ENCODE measurements at places on chromosomes 6 and 20.

DNA sequence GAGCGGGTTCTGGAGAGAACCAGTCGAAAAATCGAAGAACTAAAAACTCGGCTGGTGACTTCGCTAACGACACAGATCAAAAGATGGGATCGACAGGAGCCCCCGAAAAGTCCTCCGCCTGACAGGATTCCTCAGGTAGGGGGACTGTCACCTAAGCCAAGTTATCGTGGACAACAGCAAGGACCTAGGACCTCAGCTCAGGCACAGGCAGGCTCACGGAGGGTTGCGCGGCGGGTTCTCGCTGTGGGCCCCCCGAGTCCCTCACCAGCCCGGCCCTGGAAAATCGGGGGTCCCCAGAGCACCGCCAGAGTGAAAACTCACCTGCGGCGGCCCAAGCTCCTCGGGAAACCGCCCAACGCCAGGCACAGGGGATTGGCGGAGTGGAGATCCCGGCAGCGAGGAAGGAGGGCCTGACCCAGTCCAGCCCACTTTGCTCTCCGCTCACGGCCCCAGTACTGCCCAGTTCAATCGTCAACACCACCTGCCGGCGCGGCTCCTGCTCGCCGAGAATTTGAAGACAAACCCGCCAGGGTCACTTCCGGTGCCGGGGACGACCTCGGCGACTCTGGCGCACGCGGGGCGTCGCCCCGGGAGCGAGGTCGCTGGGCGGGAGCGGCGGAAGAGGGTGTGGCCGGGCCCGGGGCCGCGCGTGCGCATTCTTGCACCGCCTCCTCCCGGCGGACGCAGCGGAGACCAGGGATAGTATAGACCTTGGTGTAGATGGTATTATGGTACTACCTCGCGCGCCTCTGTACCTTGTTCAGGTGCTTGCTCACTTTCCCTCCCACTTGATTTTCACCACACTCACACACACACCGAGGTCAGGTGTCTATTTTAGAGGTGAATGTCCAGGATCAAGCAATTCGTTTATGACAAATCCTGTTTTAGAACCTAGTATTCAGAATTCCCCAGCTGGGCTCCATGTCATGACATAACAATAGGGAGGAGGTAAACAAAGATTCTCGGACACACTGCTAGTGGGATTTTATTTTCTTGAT lies at the start of gene KATNA1:
TSS of gene KATNA1 (minus strand) at position 567 of the 998 bp plus-strand sequence. CDS start 10,167 bp downstream, outside the sequence.
- peak; percentile 96 for DNase-seq

DNA sequence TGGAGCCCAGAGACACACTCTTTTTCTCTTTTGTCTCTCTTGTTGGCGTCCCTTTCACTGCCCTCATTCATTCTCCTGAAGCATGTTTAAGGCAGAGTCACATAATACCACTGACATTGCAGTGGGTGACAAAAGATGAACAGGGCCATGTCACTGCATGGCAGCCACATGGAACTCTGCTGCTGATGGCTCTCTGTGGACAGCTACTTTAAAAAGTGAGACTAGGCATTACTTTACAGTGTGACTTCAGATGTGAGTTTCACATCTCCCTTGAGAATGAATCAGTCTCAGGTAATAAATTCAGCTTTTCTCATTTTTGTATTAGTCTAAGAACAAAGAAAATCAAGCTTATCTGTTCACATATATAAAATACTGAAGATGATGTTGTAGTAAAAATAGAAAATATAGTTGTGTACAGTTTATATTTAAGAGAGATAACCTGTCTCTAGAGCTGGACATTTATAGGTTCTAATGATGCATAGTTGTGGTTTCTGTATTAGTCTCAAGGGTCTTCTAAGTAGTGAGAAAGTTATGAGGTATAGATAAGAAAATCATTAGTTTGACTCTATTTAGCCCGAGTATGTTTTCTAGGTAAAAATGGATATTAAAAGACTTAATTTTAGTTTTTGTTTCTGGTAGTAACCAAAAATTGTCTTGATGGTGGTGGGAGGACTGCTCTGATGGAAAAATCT lies 6.1 kb downstream of the MRS2 start:
- DNase-seq, result no peak

DNA sequence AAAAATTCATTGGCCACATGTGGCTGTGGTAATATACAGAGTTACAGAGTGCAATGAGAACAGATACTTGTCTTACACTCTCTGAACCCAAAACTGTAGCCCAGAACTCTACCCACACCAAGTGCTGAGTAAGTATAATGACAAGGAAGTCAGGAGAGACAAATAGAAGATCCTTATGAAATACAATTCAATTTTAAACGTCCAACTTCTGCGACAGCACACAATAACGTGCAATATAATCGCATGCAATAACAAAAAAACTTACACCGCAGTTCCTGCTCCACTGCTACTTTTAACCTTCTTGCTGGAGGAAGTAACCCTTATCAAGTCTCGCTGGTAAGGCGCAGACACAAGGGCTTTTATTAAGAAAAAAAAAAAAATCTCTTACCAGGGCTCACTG lies 881 bp downstream of the SFT2D1 start:
- DNase-seq, result peak; percentile 18

- DNase-seq, result no peak
Measured at GRCh38 chr6:55953335-55953734, 77.9 kb upstream of the BMP5 start.

DNA sequence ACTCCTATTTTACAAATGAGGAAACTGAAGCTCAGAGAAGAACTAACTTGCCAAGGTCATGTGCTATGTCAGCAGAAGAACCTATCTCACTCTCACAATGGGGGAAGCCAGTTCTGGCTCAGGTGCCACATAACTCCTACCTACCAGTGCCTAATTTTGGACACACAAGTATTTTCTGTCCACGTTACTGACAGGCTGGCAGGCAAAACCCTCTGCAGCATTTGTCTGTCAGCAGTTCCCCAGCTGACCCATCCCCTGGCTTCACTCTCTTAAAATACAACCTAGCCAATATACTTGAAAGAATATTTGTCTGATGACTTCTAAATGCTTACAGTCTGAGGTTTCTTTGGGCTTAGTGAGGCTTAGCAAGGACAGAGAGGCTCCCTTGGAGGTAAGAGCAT lies 15.5 kb downstream of the GSS start:
- no peak for DNase-seq

- no peak for DNase-seq
Measured at GRCh38 chr6:105483492-105483891, 80.6 kb upstream of the PREP start.

DNA sequence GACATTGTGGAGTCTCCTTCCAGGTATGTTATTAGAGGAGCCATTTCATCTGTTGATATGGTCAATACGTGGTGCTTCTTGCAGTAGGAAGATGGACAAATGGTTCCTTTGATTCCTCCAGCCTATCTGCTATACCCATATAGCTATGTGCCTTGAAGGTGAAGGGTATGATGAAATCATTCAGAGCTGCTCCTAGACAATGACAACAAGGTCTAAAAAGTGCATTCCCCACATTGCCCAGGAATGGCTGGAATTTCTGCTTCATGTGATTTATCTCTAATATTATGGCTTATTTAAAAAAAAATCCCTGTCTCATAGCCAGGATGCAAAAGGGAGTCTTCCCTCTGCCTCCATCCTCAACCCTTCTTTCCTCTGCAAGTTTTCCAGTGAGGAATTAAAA lies 14.1 kb downstream of the DAAM2 start:
- no peak for DNase-seq

DNA sequence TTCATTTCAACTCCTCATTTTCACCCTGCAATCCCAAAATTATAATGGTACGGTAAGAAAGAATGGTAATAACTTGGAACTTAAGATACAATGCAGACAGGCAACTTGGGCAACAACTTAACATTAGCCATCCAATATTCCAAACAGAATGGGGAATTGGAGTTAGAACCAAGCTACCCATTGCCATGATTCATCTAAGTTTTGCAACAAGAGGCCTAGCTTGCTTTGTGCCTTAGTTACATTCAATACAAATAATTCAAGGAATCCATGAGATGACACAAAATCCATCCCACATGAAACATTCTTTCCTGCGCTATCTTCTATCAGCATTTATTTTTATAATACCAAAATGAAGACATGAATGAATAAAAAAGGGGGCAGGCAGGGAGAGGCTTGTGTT lies 28.4 kb downstream of the DCDC2 start:
- no peak for DNase-seq

DNA sequence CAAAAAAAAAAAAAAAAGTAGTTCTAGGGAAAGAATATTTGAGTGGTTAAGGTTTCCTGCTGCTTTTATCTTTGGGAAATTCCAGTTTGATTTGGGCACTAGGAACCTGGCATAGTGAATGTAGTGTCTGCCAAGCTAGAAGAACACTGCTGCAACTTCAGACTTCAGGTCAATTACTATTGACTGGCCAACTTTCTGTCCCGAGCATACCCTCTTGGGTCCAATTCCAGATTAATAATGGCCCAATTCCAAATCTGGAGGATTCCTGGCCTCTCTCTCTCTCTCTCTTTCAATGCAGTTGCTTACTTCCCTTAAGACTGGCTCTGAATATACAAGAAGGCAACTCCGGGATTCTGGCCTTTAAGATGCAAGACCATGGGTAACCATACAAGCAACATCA lies 74.9 kb downstream of the ANKEF1 start:
- DNase-seq, result no peak

GRCh38 chr6:39393075-39393474 lies 70.6 kb upstream of the KCNK16 start:
- no peak for DNase-seq

DNA sequence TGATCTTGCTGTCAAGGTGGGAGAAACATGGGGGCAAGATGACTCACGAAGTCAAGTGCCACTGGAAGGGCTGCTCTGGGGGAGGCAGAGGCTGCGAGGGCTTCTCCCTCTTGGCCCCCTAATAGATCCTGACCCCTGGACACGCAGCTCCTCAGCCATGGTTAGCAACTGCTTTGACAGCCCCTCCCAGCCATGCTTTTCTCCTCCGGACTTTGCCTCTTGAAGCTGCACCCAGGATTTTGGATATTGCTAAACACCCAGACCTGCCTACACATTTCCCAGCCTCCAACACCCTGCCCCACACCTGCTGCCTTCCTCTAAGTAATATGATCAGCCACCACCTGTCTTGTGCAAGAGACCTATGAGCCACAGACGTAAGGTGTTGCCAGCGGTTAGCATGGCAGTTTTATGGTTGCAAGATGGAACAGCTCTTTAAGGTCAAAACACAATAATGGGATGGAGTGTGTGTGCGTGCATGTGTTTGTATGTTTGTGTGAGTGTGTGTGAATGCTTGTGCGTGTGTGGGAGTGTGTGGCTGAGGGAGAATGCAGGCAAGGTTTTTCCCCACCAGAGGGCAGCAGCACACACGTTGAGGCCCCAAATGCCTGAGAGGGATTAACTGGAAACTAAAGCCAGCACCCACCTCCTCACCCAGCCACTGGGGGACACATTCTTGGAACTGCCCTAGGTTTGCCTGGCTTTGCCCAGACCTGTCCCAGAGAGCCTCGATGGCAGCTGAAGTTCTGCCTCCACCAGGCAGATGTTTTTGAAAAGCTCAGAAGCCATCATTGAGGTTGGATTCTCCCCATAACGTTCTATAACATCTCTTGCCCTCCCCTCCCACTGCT lies 2.5 kb downstream of the IP6K3 start:
- peak; percentile 92 for DNase-seq

- DNase-seq, result no peak
Measured at GRCh38 chr20:44143936-44144335, 43.1 kb downstream of the JPH2 start.

DNA sequence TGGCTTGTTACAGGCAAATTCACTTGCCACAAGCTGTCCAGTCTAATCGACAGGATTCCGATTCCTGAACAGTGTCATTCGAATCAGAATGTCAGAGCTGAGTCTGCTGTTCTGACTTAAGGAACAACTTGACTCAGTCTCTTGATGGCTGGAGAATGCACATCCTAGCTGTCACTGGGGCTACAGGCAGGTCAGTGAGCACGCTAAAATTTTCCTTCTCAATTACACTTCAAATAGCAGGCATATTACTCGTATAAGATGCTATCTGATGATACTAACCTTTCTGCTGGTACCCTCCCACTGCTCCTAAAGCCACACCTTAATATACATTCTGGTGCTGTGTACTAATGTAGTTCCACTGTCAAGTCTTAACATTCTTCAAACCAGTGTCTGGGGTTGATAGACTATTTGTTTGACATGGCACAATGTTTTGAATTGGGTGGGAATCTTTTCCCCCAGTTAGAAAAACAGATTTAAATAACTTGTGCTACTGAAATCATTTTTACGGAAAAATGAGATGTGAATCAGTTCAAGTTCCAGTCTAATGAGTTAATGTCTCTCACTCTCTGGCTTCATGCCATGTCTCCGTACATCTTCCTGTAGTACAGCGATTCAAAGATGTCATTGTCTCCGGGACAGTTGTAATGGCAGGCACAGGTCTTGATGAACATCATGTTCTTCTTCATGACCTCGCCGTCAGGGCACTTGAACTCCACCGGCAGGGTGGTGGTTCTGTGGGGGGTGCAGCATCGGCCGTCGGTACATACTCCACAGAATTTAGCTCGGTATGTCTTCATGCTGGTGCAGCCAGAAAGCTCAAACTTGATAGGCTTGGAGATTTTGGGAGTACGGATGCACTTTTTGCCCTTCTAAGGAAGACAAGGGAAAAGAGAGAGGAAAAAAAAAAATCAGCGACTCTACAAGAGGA lies 2.2 kb downstream of the CCN2 start:
- no peak for DNase-seq

- no peak for DNase-seq
Measured at GRCh38 chr6:116450769-116451740, 10.1 kb upstream of the CALHM6 start.

DNA sequence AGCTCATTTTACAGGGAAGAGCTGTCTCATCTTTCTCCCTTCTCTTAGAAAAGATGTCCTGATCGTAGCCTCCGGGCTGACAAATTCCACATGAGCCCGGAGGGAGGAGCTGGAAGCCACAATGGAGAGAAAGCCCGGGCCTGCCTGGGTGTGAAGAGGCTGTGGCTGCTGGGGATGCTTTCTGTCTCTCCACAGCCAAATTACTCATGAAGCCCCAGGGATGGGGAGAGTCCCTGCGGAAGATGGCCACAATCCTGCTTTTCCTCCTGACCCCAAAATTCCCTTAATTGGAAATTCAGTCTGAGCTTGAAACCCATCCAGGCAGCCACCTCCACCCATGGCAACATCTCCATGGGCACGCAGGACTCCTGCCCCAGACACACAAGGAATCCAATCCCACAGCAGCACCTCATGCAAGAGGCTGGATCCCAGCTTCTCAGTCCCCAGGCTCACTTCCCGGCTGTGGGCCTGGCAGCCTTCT lies 32.4 kb downstream of the JPH2 start:
- DNase-seq, result no peak

GRCh38 chr6:25508051-25508450 lies 144.0 kb upstream of the SCGN start:
- no peak for DNase-seq
